ENCODE measurements at places on chromosomes 3 and 15. TPM values are rescaled to one million over a fixed set of nuclear protein-coding genes. Genes with fewer than 3 reads are reported as not detected.

- DNase-seq, result no peak
Measured at GRCh38 chr3:152547153-152547552, 278.4 kb downstream of the MBNL1 start.

- DNase-seq, result no peak
Measured at GRCh38 chr3:187880441-187880840, 135.2 kb upstream of the BCL6 start.

DNA sequence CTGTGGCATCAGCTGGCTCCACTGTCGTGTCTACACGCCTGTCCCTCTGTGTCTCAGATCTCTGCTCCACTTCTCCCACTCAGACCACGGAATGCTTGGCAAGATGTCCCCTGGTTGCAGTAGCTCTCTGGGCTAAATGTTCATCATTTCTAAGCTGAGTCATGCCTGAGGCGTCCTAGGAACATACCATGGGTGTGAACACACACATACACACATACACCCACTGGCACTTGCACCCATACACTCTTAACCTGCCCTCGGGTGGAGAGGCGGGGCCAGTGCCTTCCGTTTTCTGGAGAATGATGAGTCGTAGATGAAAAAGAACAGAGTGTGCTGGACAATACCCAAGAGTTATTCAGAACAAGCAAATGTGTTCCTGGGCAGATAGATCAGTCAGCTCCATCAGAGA, 72.4 kb downstream of the SENP2 start:
- DNase-seq, result no peak

- no peak for DNase-seq
Measured at GRCh38 chr3:149376718-149377407, 586 bp downstream of the TM4SF1 start.

GRCh38 chr3:197082871-197083270, 53.3 kb upstream of the MELTF start:
- no peak for DNase-seq

- DNase-seq, result no peak
Measured at GRCh38 chr3:11547498-11547897, 96.2 kb downstream of the VGLL4 start.

DNA sequence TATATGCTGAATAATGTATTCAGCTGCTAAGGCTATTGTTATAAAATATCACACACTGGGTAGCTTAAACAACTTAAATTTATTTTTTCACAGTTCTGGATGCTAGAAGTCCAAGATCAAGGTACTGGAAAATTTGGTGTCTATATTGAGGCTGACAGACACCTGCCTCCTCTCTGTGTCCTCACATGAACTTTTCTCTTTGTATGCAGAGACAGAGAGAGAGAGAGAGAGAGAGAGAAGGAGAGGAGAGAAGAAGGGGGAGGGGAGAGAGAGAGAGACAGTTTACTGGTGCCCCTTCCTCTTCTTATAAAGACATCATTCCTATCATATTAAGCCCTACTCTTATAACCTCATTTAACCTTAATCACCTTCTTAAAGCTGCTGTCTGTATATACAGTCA, 320.1 kb upstream of the THBS1 start:
- no peak for DNase-seq

- no peak for DNase-seq
Measured at GRCh38 chr3:115602194-115602593, 21.1 kb upstream of the GAP43 start.

GRCh38 chr3:42205800-42206514, 60.0 kb downstream of the CCK start:
- DNase-seq, result no peak

GRCh38 chr3:33149342-33149741, 35.5 kb downstream of the CRTAP start:
- DNase-seq, result peak; percentile 76

- DNase-seq, result no peak
Measured at GRCh38 chr3:180036092-180036670, 556 bp downstream of the PEX5L start.

DNA sequence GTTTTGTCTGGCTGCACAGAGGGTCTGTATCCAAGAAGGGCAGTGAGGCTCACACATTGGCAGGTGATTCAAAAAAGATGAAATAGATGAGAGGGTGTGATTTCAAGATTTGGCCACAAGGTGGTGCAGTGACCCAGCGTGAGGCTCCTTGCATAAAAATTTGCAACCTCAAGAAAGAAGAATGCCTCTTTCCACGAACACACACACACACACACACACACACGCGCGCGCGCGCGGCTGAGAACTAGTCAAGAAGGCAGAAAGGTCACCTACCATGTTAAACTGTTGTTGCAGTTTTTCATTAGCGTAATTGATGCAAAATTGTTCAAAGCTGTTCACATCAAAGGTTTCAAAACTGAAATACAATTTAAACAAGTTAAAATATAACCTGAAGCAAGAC, 39.2 kb downstream of the MYO5C start:
- no peak for DNase-seq

DNA sequence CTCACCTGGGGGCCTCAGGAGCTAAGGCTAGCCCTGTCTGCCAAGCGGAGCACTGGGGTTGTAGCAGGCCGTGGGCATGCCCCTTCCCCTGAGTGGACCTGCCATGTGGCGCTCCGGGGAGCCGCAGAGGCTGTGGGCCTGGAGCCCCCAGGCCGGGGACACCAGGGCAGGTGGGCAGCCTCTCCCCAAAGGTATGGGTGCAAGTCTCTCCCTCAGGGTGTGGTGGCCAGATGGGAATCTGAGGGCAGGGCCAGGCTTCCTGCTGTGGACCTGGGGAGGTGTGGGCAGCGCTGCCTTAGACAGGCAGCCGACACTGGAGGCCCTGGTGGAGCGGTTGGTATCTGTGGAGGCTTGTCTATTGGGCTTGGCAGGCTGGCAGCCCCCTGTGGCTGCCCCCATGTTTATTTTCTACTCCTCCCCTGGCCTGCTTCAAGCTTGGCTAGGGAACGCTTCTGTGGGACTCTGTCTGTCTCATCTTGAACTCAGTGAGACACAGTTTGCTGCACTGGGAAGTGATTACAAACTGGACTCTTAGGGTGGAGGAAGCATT, 5.9 kb downstream of the ACVR2B start:
- DNase-seq, result no peak

DNA sequence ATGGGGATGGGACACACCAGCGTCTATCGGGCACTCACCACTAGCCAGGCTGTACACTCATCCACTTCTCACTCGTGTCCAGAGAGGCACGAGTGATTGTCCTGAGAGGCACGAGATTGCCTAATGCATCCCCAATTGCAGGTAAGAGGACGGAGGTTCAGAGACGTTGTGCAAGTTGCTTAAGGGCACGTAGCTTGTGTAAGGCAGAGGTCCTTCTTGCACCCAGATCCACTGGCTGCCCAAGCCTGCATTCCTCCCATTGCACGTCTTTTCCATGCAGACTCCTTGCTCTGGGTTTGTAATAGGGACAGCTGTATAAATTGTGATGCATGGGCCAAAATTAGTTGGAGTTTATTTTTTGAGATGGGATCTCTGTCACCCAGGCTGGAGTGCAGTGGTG, 264.3 kb downstream of the PLCL2 start:
- DNase-seq, result no peak

GRCh38 chr3:14318646-14319045, 83.8 kb upstream of the SLC6A6 start:
- no peak for DNase-seq

DNA sequence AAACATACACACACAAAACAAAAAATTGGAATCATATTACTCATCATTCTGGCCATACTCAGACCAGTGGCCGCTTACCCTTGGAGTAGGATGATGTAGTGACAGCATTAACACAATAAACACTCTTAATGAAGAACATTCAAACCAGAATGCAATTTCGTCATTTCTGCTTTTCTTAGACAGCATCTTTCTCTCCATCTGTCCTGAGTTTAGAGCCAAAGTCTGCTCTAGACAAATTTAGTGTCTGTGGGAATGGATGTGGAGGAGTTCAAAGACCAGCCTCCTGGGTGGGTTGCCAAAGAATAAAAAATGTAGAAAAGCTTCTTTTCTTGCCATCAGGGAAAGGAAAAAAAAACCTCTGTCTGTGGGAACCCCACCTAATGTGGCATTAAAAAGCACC, 212.4 kb upstream of the POU1F1 start:
- no peak for DNase-seq

GRCh38 chr15:79978260-79978654, 7.3 kb upstream of the BCL2A1 start:
- DNase-seq, result no peak

DNA sequence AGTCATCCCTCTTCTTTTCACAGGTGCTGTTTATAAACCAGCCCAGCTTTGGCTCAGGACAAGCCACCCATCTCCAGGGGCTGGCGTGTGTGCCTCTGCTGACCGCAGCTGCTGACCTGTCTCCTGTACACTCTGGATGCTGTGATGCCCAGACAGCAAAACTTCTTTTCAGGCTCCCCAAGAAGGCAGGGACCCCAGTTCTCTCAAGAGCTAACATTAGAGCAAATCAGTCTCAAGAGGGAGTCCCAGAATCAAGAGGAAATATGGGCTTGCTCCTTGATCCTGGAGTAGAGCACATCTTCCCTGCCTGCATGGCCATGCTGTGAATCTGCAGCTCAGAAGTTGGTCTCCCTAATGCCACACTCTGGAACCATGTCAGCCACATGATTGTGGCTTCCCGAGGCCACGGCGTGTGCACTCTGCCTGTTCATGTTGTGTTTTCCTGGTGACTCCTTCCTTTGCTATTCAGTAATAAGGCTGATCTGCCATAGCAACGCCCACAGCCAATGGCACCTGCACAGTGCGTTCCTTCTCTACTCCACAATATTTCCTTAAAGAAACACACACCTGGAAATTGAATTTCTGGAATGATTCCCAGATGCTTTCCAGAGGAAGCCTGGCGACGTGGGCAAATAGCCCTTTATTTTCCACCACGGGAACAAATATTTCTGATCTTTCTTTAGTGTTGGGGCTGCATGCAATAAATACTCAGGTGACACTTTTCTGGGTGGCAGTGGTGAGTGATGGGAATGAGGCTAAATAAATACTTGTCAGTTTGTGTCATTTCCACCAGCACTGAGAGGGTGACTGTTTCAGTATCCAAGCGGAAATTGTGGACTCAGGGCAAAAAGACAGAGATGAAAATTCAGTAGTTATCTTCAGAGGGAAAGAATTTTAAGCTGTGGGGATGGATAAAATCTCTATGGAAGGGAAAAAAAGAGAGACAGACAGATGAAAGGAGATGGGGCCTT, 21.9 kb upstream of the THSD4 start:
- DNase-seq, result no peak

GRCh38 chr3:4806535-4807108, 172.6 kb upstream of the BHLHE40 start:
- DNase-seq, result no peak

VEPH1 gene
- total RNA-seq, result 116 TPM

SLC35G2 gene
- total RNA-seq, result 5.7 TPM

LACTB gene
- total RNA-seq, result 34.7 TPM

TMIE gene
- total RNA-seq, result 1.0 TPM

NMNAT3 gene
- total RNA-seq, result 5.8 TPM

TERB2 gene
- total RNA-seq, result not detected

KNL1 gene
- 1.5 TPM for total RNA-seq

CCR5 gene
- total RNA-seq, result 5.3 TPM

CCDC191 gene
- 6.4 TPM for total RNA-seq

Data from lower lobe of right lung (tissue), 2 donors.